ENCODE measurements at places on chromosomes 16 and 17.
A peak's percentile ranks its signal among the peaks of the same experiment; 100 is the strongest.

DNA sequence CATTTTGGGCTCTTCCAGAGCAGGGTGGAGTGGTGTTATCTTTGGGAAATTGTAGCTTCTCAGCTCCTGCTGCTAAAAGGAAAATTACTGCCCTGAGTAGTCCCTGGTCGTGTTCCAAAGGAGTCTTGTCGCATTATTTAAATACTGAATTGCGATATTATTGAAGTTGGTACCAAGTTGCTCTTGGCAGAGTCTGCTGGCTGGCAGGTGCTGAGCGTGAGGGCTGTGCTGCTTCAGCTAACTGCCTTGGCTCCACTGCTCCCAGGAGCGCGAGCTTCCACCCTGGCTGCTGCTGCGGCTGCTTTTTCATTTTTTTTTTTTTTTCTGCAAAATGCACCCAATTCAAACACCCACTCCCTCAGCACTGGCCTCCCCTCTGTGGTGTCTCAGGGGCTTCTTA lies 289.8 kb downstream of the MAF start:
- no peak for DNase-seq

DNA sequence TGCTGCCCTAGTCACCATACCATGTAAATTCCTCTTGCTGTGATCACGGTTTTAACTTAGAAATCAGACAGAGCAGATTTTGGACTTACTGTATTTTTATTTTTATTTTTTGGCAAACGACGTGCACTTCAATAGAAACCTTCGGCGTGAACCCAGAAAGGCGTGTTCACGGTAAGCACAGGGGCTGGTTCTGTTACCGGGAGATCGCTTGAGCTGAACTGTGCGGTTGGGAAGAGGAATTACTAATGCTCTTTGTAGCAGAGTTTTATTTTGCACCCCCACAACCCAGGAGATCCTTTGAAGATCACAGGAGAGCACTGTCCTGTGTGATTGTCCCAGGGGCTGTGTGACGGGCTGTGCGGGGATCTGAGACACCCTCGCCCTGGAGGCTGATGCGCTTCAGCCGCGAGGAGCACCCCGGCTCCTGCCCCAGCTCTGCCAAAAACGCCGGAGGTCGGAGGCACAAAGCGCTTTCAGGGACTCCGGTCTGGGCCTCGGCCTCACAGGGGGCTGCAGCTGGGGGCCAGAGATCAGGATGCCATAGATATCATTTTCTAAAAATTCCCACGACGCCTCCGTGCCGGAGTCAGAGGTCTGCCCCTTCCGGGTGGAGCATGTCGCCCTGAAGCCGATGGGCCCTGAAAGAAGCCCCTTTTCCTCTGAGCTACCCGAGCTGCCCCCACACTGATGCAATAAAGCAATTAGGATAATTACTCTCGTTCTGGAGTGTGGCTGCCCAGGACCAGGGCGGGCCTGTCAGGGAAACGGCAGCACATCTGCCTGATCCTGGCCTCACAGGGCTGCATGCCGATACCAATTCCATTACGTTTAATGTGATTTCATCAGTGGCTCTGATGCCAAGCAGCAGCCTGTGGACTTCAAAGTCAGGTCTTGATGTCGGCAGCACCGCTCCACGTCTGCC lies 71.8 kb downstream of the LMF1 start:
- DNase-seq = no peak

- DNase-seq = peak; percentile 59
Observed at GRCh38 chr17:55513885-55514590, 2.8 kb upstream of the SMIM36 start.

DNA sequence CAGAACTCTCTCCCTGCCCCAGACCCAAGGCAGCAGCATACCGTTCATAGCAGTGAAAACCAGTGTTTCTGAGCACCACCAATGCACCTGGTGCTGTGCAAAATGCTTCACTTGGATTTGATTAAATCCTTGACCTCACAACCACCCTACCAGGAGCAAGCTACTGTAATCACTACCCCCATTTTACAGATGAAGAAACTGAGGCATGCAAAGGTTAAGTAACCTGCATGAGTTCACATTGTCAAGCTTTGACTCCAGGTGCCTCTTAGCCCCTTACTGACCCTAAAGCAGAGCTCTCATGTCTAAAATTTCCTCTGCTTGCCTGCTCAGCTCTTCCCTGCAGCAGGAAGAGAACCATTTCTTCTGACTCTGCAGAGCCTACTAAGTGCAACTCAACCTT lies 34.2 kb upstream of the GOSR2 start:
- DNase-seq = no peak

GRCh38 chr16:90018652-90019542 lies at the start of gene DBNDD1:
Gene DBNDD1 (minus strand): TSS chr16:90019456. CDS start chr16:90019341, 115 bp downstream.
- no peak for DNase-seq

DNA sequence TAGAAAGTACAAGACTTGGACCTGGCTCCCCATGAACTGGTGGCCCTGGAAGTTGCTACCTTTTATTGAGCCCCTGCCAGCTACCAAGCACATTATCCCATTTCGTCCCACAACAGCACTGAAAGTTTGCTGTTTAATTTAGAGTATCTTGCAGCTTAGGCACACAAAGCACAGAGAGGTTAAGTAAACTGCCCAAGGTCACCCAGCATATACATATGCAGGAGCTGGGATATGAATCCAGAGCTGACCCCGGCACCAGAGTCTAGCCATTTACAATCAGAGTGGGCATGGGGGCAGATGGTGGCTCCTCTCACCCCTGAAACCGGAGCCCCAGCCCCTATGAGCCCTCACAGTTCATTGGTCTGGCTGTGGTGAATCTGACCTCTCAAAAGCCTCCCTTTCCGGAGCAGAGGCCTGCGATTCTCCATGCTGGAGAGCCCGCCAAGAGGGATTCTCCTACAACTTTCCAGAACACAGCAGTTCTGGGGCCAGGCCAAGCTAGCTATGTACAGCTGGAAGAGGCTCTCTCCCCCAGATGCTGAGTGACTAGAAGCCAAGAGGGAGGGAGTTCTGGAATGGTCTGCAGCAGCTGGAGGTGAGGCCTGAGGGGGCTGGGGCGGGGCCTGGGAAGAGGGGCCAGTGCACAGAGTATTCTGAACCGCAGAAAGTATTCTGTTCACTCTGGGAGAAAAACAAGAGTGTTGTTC lies 58.3 kb downstream of the SREBF1 start:
- peak; percentile 74 for DNase-seq

GRCh38 chr16:4700997-4701743 lies 7.8 kb downstream of the NUDT16L1 start:
- DNase-seq = no peak

- DNase-seq = peak; percentile 19
Observed at GRCh38 chr17:77527409-77527808, 386.6 kb downstream of the SEC14L1 start.

DNA sequence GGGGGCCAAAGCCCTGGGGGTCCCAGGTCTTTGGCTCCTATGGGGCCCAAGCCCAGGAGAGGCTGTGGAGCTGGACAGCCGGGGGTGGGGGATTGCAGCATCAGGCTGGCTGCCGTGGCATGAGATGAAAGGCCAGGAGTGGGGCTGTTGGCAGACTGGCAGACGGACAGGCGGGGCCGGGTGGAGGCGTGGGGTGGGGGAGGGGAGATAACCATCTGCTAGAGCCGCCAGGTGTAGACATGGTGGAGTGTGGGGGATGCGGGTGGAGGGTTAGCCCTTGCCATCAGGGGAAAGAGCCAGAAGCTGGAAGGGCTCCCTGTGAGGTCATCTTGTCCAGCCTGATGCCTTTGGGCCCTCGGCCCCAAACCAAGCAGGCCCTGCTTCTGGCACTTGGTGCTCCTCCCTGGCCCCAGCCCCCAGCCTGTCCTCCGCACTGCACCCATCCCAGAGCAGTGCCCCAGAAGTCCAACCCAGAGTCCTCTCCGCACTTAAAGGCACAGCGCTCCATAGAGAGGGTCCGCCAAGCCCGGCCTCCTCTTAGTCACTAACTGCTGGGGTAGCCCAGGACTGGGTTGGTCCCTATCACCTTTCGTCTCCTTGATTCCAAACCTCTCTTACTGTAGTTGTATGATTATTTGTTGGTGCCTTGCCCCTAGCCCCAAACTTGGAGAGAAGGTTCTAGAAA lies 33.3 kb upstream of the DLX4 start:
- DNase-seq = no peak

DNA sequence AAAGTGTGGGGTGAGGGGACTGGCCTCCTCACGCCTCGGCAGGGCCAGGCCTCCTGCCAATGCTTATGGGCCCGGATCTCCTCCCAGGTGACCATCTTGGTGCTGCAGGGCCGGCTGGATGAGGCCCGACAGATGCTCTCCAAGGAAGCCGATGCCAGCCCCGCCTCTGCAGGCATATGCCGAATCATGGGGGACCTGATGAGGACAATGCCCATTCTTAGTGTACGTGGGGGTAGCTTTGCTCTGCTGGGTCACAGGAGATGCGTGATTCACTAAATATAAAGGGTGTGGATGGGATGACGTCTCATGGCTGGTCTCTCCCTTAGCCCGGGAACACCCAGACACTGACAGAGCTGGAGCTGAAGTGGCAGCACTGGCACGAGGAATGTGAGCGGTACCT lies 19.5 kb downstream of the NUP85 start:
- no peak for DNase-seq

- no peak for DNase-seq
Observed at GRCh38 chr16:10983159-10983558, 38.8 kb downstream of the CLEC16A start.

GRCh38 chr17:28938552-28938951 lies 12.8 kb downstream of the PHF12 start:
- DNase-seq = no peak

GRCh38 chr16:11916524-11917285 lies 949 bp upstream of the GSPT1 start:
- no peak for DNase-seq

DNA sequence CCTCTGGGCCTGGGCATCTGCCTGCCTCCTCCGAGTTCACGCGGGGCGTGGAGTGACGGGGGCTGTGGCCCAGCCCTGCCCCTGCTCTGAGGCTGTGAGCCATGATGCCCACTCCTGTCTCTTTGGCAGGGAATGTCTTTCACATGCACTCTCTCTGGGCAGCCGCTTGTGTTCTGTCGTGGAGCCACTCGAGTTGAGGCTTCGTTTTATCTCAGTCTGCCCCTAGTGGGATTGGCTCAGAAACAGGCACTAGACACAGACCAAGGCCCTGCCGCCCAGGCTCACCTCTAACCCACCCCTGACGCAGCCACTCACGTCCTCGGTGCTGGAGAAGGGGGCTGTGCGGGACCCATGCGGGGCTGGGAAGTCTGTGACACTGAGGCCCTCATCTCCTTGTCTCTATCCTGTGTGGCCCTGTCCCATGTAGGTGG lies 67.5 kb upstream of the KCTD5 start:
- peak; percentile 67 for DNase-seq

DNA sequence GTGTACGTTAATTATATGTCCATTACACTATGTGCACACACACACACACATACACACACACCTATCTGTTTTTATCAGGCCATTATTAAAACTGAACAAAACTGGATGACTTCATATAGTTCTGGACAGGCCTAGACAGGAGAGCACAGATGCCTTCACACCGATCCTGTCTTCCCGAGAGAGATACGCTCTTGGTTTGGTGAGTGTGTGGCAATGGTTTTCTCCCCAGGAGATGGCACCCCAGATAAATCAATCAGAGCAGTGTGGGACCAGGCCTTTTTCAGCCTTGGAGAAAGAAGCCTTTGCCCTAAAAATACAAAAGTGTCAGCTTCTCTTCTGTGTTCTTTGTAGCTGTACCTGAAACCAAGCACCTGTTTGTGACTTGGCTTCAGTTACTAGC lies 83.7 kb downstream of the CPPED1 start:
- no peak for DNase-seq

DNA sequence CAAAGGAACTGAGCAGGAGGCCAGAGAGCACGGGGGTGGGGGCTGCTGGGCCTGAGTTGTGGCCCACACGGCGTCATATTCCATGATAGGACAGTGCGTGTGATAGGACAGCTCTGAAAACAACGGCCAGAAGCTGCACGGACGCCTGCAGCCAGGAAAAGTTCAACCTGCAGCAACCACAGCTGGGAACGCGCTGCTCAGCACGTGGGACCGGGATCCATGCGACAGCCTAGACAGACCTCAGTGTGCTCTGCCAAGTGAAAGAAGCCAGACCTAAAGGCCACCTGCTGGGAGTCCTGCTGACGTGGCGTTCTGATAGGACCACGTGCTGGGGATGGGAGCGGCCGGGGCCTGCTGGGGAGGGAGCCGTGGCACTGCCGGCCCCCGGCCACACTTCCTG lies 21.6 kb downstream of the CTU2 start:
- no peak for DNase-seq

GRCh38 chr16:27429330-27429871 lies 27.4 kb downstream of the IL21R start:
- no peak for DNase-seq

- no peak for DNase-seq
Observed at GRCh38 chr16:15765880-15766279, 90.9 kb downstream of the MYH11 start.

DNA sequence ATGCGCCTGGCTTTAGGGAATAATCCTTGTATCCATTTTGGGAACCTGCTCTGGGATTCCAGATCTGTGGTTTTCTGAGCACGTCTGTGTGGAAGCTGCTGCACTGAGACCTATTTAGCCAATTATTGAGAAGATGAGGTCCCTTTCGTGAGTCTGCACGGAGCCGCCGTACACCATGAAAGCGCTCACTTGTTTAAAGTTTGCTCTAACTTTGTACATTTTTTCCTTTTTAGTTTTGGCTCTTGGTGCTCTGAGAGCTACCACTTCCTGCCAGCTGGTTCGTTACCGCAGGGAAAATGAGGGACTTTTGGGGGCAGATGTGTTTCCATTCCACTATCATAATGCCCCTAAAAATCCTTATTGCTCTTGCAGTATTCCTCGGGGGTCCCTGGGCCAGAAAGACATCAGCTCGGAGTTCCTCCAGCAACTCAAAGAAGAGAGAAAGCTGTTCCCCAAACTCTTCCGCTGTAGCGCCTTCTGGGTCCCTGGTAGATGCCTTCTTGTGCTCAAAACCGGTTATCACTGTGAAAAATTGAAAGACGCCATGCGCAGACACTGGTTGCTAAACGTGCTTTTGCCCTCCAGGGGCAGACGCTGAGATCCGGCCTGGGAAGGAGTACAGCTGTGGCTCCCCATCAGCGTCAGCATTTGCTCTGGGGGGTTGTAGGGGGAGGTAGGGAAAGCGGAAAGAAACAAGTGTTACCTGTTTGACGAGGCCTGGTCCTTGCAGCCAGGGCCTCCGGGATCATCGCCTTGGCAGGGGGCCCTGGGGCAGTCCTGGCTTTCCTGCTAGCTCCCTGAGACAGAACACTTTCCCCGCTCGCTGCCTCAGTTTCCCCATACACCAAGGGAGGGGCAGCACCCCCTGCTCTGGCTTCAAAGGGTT lies 238.1 kb downstream of the MRTFB start:
- DNase-seq = peak; percentile 56

DNA sequence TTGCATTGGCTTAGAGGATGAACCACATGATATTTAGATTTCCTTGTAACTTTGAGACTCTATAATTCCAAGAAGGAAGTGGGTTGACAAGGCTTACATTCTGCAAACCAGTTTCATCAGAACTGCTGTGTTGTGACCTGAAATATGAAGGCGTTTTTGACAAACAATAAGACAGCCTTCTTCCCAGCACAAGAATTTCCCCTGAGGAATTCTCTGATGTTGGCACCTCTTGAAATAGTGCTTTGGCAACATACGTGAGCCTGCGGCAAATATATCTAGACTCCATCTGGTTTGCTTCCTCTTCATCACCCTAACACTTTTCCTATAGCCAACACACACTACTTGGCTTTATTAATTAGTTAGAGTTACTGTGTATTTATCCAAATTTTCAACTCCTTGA lies 585.5 kb upstream of the SOX9 start:
- no peak for DNase-seq

- no peak for DNase-seq
Observed at GRCh38 chr16:57947261-57947660, 23.7 kb downstream of the CNGB1 start.

- no peak for DNase-seq
Observed at GRCh38 chr16:29877266-29877961, 14.4 kb upstream of the CDIPT start.
